Activated T-cell treated with anti-CD3 and anti-CD28 coated beads for 48 hours (primary cell): ENCODE measurements at places on chromosomes 5 and 9.

DNA sequence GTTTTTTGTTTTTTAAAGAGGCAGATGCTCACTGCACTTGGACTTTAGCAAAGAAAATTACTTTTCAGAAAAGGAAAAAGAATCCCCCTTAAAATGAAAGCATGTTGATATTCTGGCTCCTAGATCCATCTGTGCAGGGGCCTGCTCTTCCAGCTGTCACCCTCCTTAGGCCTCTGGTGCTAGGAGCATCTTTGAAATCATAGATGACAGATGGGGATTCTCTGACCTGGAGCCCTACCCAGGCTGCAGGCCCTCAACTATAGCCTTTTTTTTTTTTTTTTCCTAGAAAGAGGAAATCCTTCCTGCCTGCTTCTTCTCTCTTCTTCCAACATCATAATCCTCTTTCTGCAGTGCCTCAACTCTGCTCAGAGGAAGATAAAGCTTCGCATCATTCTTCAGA is 16.3 kb upstream of the DCP2 start:
- no peak for DNase-seq

GRCh38 chr5:146199176-146199815 is 4.1 kb upstream of the RBM27 start:
- DNase-seq, result no peak

DNA sequence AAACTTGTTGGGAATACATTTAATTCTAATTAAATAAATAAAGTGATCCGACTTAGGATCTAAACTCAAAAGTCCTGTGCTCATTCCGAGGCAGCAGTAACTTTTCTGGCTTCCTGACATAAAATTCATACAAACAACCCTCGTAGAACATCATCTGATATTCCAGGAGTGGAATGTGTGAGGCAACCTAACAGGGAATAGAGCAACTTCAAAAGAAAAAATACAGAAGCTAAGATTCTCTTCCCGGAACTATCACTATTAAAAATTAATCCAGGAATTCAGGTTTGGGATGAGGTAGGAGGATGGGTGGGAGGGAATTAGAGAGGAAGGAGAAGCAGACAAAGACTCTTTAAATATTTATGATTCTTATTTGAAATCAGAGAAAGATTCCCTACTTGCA is 32.9 kb upstream of the TRIO start:
- no peak for DNase-seq

- DNase-seq, result no peak
Measured at GRCh38 chr9:28892538-28892937, 1319.3 kb upstream of the C9orf72 start.

- no peak for DNase-seq
Measured at GRCh38 chr5:58490402-58491050, 709 bp upstream of the GAPT start.

GRCh38 chr5:72268753-72269410 is 51.2 kb downstream of the MRPS27 start:
- DNase-seq, result peak; percentile 14

DNA sequence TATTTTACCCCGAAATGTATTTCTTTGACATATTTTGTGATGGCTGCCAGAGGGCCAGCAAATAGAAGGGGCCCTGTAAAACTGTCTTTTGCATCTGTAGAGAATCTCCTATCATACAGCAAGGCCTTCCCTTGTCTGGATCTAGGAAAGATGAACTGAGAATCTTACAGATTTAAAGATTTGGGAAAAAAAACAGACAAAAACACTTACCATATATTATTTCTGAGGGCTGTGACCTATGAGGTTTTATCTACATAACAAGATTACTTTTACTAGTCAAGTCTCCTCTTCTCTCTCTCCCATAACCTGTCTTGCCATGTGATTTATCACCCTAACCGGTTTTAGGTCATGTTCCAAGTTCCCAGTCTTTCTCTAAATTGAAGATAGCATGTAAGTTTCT is 599.2 kb upstream of the CDH6 start:
- DNase-seq, result no peak

GRCh38 chr9:16058131-16058549 is 505.3 kb downstream of the CCDC171 start:
- no peak for DNase-seq

GRCh38 chr9:92650296-92650695 is 19.6 kb downstream of the IPPK start:
- no peak for DNase-seq

GRCh38 chr5:149938279-149938678 is 6.3 kb downstream of the PDE6A start:
- no peak for DNase-seq

DNA sequence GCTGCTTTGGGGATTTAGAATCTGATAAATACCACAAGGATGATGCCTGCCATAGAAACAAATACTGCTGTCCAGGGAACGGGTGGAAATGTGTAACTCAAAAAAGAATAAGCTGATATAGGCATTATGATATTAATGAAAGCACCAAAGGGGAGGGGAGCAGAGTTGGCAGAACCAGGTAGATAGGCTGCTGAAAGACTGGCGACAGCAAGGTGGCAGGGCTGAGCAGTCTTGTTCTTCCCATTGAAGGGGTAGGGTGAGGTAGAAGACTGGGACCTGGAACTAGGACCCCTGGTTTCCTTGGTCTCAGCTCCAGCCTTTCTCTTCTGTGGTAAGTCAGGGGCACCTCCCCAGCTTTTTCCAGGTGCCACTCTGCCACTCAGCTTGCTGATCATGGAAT is 31.4 kb upstream of the TMOD1 start:
- DNase-seq, result no peak

GRCh38 chr5:106171708-106172107 is 1499.0 kb downstream of the EFNA5 start:
- DNase-seq, result no peak

GRCh38 chr9:16985559-16986348 is 115.3 kb upstream of the BNC2 start:
- no peak for DNase-seq

GRCh38 chr5:37722236-37723161 is 117.3 kb downstream of the GDNF start:
- DNase-seq, result no peak

DNA sequence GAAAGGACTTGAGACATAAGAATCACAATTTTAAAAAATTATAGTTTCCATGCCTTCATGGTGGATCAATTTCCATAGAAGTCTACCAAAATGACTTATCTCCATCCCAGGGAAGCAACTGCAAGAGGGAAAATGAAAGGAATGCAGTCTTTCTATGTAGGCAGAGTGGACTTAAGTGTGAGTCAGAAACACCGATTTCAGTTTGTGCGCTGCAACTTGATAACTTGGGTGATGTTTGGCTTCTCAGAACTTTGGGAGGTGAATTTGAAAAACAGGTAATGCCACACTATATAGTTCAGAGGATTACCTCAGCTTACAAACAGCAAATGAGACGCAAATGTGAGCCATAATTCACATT is 708 bp upstream of the CSNK1G3 start:
- no peak for DNase-seq

DNA sequence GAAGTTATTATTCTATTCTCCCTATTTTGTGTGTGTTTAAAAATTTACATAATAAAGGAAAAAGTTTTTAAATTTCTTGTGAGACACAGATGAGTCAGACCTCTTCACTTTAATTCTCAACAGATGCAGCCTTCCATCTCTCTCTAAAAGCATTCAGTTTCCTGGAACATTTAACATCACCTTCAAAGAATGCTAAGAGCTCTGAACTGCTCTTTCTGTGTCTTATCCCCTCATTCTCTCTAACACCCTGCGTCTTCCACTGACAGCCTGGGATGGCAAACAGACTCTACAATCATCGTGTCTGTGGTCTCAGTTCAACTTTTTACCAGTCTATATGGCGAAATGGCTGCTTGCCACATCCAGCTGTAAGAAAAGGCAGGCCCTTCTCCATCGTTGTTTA is 173.0 kb downstream of the HINT1 start:
- no peak for DNase-seq

GRCh38 chr5:177195307-177195952 is 61.9 kb downstream of the NSD1 start:
- no peak for DNase-seq

- DNase-seq, result no peak
Measured at GRCh38 chr5:144712090-144712489, 541.4 kb downstream of the KCTD16 start.

DNA sequence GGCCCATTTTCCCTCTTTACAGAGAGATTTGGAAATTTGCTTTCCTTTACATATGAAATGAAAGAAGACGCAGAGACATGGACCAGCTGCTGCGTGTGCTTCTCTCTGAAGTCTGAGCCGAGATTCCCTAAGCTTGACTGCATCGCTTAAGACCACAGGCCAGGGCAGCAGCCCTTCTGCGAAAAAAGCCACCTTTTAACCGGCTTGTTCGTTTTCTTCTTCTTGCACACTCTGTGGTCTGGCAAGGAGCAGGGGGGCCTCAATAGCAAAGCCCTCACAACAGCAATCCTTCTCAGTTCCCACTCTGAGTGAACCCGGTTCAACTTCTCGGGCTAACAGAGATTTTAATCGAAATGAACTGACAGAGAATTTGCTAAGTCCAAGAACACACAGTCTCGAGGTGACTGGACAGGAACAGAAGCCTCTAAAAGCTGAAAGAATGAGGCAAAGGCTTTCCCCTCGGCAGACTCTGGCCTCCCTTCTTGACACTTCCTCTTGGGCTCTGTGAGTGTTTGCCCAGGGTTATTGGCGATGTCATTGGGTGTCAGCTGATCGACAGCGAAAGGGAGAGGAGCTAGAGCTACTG is 512.9 kb upstream of the KLF4 start:
- DNase-seq, result no peak

- no peak for DNase-seq
Measured at GRCh38 chr9:71920456-71921189, 9.2 kb downstream of the C9orf85 start.
